ENCODE measurements at places on chromosomes 13 and 19.

- DNase-seq: no peak
Measured at GRCh38 chr13:34751044-34751443, 191.0 kb upstream of the NBEA start.

- DNase-seq: peak; percentile 83
Measured at GRCh38 chr13:23667750-23668149, 97.5 kb downstream of the TNFRSF19 start.

GRCh38 chr19:55424518-55424917 lies 16.9 kb upstream of the UBE2S start:
- DNase-seq: no peak

- no peak for DNase-seq
Measured at GRCh38 chr13:103514619-103515018, 448.4 kb upstream of the SLC10A2 start.

- no peak for DNase-seq
Measured at GRCh38 chr13:99307648-99308339, 595 bp upstream of the GPR183 start.

- DNase-seq: peak; percentile 100
Measured at GRCh38 chr19:17309198-17309964, at the start of gene DDA1. Gene DDA1, plus strand, starts transcription at chr19:17309563. Its CDS starts 92 bp downstream, at chr19:17309655.

GRCh38 chr13:99374169-99374991 lies 67.2 kb upstream of the GPR183 start:
- no peak for DNase-seq

GRCh38 chr19:48540110-48540509 lies 11.9 kb upstream of the SULT2B1 start:
- DNase-seq: no peak

DNA sequence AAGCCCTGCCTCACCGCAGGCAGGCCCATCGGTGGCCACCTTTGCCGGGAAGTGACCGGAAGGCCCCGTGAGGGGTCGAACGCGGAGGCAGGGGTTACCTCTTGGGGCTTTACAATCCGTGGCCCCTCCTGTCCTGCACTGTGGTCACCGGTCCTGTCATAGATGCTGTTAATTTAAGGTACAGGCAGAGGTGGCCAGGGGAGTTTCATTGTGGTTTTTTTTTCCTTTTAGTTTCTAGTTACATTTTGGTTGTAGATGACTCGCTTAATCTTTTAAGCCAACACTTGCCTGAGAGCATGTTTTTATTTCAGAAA lies 13.1 kb downstream of the COMP start:
- no peak for DNase-seq

GRCh38 chr19:23561341-23561740 lies 125.7 kb downstream of the ZNF675 start:
- DNase-seq: no peak

- no peak for DNase-seq
Measured at GRCh38 chr19:2047449-2048103, 3.5 kb downstream of the MKNK2 start.

DNA sequence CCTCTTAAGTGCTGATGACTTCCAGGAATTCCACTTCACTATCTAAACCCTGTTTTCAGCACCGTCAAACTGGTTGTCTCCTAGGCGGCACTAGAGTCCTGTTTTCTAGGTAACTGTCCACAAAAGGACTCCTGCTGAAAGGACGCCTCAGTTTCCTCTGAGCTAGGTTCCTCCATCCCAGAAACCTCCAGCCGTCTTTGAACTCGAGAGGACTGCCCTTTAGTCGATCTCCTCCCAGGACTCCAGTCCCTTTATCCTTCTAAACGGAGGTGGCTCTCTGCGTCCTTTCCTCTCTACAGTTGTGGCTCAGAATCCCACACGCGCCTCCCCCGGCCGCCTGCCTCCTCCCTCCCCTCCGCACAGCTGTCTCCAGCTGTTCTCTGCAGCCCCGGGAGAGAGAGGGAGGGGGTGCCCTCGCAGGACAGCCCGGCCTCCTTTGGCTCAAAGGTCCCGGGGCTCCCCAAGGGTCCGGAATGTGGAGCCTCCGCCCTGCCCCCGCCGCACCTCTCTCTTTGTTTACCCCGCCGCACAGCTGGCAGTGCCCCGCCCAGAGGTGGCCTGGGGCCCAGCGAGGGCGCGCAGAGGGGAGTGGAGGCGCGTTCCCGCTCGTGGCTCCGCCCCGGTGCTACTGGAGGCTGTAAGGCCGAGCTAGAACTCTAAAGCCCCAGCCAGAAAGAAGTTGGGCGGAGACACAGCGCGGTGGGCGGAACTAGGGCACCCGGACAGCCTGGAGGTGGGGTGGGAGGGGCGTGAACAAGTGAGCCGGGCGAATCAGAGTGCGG lies 2.4 kb downstream of the LTBP4 start:
- peak; percentile 100 for DNase-seq

DNA sequence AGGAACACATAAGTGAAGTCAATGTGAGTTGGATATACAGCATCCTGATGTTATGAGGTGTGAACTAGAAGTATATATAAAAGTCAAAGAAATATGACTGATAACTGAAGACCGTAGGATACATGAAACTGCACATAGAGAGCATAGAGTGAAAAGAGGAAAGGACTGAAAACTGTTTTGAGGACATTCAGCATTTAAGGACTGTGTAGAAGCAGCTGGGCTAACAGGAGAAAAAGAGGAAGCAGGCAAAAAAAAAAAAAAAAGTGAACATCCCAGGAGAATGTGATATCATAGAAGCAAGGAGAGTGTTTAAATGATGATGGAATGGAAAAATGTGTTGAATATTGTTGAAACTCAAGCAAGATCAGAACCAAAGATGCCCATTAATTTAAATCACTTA lies 363.5 kb downstream of the PCDH20 start:
- DNase-seq: no peak

- DNase-seq: peak; percentile 9
Measured at GRCh38 chr13:43805071-43805468, 18.3 kb upstream of the ENOX1 start.

DNA sequence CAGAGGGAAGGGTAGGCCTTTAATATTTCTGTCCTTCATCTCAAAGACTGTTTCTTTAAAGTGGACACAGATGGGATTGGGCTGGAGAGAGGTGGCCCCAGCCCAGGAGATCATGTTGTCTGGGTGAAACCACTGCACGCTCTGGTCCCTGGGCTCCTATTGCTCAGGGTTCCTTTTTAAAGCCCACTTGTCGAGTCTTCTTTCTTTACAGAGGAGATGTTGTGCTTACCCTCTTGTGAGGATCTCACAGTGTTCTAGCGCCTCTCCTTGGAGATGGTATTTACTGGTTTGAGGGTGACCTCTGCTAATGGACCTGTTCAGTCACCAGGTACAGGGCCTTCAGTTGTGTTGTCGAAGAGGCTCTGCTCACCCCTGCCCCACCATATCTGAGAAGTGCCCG lies 128.4 kb downstream of the TM9SF2 start:
- DNase-seq: no peak

- no peak for DNase-seq
Measured at GRCh38 chr19:46550684-46551083, 50.4 kb upstream of the CALM3 start.

GRCh38 chr19:8204961-8205360 lies 4.2 kb upstream of the CERS4 start:
- DNase-seq: peak; percentile 41

DNA sequence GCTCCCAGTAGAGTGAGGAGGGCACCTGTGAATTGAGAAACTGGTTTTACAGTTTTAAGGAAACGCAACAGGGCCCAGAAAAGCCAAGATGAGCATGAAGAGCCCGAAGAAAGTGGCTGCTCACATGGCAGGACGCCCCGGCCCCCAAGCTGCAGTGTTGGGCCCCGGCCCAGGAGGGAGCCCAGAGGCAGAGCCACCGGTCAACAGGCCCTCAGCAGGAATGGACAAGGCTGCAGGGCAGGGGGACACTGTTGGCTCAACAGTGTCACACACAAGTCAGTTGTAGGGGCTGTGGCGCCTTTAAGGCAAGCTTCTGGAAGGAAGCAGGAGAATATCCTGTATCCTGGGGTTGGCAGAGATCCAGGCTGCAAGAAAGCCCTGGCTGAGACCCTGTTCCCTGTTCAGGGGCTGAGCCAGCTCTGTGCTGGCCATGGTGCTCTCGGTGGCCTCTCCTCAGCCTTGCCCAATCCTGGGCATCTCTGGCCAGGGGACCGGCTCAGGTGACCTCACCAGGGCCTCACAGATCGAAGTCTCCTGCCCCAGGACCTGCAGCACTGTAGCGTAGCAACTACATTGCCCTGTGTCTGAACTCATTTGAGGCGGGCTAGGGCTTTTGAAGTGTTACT lies 28.0 kb downstream of the UPF1 start:
- no peak for DNase-seq

DNA sequence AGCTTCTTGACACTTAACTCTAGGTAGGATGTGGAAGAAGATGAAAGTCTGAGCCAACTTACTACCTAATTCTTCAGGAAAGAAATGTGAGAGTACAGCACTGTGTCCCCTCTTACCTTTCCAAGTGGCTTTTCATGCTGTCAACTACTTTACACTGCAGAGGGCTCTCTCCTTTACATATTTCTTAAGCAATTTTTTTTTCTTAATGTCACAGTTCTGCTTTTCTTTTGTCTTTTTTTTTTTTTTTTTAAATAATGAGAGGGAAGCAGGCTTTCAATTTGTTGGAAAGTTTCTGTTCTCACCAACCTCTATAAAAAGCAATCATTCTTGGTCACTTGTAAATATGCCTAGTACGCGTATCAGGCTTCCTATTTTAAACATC lies 212.7 kb upstream of the MIR17HG start:
- DNase-seq: no peak

GRCh38 chr13:97935071-97935470 lies 18.4 kb upstream of the IPO5 start:
- no peak for DNase-seq

DNA sequence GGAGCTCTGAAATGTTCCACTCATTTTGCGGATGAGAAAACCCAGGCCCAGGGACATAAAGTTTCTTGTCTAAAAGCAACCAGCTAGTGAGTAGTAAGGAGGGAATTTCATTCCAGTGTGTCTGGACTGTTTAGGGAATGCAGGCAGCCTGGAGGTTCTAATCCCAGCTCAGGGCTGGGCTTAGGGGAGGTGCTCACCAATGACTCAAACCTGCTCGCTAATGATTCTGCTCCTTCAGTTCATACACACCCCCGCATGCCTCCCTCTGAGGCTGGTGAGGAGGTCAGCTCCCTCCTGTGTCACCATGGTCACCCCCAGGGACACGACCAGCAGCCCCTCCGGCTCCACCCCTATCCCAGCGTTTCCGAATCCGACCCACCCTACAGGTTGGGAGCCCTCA lies 34.6 kb downstream of the CYP4F2 start:
- no peak for DNase-seq

DNA sequence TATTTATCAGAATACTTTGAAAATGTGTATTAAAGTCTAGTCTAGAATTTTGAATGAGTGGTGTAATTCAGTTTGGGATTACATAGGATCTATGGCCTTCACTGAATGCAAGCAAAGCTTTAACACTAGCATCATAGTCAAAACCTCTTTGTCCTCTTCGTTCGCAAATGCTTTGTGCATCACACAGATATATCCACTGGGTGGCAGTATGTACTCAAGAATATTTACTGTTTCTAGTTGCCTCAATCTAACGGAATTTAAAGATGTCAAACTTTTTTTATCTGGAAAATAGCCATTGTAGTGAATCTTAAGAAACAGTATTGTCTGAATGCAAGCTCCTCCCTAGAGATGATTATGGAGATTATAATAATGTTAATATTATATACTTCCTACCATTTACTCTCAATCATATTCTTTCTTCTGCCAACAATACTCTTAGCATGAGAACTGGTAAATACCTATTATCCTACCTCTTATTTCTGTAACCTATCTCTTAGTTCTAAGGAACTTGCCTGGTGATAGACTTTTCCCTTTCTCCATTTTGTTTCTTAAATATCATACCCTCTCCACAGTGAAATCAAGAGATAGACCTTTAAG lies 25.8 kb downstream of the LACC1 start:
- DNase-seq: peak; percentile 82

DNA sequence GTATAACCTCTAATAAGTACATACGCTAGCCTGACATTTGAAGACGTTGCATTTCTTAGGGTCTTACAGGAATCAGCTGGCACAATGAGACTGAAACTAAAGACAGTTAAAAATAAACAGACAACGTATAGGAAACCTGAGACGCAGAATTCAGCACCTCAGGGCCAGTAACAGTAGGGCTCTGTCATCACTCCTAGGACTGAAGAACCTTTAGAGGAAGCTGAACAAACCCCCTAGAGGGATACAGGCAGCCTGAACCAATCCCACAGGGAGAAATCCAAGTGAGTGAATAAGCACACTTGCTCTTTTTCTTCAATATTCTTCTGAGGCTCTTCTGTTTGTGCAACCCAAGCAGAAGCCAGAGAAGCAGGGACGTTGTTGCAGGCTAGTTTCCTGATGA lies 53.9 kb upstream of the KLHL1 start:
- DNase-seq: peak; percentile 36

DNA sequence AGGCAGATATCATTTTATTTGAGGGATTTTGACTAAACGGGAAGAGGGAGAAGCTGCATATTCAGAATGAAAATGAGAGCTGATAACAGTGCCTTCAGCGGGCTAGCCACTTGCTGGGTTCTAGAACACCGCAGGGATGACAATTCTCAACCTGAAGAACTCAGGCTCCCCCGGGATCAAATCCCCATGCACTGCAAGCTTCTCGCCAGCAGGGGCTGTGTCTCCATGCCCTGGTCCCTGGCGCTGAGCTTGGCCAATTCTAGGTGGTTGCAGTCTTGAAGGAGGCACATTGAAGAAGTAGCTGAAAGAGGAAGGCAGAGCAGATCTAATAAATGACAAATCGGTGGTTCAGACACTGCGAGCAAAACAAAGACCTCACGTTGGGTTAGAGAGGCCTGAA lies 128.7 kb downstream of the UQCRFS1 start:
- DNase-seq: peak; percentile 66

DNA sequence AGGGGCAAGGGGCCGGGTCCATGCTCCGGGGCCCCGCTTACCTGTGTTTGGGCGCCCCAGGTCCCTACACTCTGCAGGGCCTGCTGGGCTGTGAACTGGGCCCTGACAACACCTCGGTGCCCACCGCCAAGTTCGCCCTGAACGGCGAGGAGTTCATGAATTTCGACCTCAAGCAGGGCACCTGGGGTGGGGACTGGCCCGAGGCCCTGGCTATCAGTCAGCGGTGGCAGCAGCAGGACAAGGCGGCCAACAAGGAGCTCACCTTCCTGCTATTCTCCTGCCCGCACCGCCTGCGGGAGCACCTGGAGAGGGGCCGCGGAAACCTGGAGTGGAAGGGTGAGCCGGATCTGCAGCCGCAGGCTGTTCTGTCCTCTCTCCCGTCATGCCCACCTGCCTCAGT lies 1.7 kb downstream of the FCGRT start:
- no peak for DNase-seq

All from GM23338 (cell line).